ENCODE measurements at places on chromosomes 13 and 19.

GRCh38 chr13:100951016-100951415, 276.4 kb upstream of the TMTC4 start:
- no peak for DNase-seq

DNA sequence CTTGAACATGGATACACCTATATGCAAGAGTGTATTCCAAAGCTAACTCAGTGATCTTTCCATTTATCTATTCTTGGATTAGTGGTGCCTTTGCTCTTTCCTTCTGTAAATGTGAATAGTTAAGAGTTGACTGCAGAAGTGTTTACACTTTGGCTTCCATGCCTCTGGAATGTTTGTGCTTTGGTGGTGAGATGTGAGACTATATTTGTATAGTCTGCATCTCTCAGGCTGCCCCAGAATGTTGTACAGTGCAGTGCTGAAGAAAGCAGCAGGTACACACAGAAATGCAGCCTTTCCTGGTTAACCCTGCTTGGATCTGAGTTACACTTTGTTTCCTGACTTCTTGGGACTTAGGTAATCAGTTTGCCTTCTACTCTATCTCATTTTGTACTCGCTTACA, 90.2 kb downstream of the DNAJC15 start:
- no peak for DNase-seq

- no peak for DNase-seq
These were observed 6.7 kb upstream of the MRPL4 start for GRCh38 chr19:10245189-10245939.

DNA sequence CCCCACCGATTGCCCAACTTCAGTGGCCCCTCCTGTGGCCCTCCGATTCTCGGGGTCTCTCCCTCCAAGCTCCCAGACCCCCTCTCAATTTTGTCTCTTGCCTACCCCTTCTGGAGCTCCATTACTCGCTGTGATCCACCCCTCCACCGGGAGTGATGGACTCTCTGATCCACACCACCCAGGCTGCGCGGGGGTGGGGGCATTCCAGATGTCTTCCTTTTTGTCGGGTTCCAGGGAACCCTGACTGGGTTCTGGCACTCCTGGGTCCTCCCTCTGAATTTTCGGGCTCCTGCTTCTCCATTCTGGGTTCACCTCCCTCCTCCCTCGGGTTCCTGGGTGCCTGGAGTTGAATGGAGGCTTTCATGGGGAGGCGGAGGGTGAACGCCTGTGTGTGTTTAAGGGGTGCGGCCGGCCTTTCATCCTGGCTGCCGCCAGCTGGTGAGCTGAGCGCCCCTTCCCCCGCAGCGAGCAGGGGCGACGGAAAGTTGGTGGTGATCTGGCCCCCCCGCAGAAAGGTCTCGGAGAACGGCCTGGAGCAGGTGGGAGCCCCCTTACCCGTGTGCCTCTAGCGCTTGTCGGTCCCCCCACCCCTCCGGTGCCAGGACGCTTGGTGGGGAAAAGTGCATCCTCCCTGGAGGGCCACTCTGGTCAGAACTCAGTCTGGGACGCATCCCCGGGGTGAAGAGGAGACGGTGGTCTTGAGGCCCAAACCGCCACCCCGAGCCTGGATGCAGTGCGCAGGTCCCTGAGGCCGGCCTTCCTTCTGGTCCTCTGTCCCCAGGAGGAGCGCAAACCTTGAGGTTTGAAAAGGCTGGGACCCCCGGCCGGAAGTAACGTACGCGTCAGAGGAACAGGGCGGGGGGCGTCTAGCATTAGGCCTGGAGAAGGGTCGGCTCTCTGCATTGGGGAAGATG, 1.6 kb downstream of the MISP3 start:
- peak; percentile 59 for DNase-seq

DNA sequence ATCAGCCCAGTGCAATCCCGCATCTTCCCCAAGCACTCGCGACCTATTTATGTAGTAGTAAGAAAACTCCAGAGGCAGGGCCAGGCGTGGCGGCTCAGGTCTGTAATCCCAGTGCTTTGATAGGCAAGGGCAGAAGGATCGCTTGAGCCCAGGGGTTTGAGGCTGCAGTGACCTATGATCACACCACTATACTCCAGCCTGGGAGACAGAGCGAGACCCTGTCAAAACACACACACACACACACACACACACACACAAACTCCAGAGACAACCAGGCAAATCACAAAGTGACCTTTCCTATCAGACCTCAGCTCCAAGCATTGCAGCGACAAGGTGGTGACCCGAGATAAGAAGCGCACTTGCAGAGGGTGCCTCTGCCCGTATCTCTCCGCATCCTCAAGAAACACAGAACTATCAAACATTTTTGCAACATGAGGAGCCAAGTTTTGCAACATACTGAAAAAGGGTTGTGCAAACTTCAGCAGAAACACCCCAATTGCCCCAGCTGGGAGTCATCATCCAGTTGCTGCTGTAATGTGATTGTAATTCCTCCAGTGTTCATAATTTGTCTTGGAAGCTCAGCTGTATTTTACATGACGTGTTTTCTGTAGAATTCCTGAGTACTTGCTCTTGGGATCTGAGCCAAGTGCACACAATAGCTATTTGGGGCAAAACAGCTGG, 8.7 kb upstream of the KLF2 start:
- no peak for DNase-seq

GRCh38 chr13:46775385-46776107, 21.4 kb downstream of the ESD start:
- DNase-seq, result no peak

DNA sequence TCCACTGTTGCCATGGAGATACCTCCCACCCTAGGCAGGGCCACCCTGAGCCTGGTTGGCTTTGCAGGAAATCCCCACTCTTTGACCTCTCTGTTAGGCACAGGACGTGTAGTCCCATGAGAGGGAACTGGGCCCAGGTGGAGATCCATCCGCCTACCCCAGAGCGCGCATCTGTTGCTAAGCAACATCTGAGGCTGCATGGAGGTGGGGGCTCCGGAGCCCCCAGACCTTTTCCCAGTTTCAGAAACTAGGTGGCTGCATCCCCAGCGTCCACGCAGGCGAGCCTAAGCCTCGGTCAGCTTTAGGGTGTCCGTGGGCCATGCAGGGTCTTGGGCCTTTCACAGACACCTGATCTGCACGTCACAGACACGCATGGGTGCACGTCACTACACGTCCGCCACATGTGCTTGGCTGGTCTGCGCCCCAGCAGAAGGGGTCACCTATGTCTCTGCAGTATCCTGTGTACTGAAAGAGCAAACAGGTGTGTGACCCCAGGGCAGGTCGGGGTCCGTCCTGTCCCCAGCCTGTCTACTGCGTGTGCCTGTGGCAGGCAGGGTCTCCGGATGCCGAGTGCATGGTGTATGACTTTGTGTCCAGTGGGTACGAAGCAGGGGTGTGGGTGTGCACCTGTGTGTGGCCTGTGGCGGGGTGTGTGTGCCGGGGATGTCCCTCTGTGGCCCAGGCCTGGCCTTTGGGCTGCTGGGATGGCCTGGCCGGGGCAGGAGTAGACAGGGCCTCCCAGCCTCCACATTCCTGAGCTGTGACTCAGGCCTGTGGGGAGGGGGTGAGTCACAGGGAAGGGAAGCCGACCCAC, 4.1 kb upstream of the CIRBP start:
- no peak for DNase-seq

All from anterior cingulate cortex (tissue), 58 donors.